ENCODE measurements at places on chromosomes 3 and 15.

GRCh38 chr15:92069308-92070250 lies 216.1 kb downstream of the SLCO3A1 start:
- DNase-seq, result peak; percentile 54

DNA sequence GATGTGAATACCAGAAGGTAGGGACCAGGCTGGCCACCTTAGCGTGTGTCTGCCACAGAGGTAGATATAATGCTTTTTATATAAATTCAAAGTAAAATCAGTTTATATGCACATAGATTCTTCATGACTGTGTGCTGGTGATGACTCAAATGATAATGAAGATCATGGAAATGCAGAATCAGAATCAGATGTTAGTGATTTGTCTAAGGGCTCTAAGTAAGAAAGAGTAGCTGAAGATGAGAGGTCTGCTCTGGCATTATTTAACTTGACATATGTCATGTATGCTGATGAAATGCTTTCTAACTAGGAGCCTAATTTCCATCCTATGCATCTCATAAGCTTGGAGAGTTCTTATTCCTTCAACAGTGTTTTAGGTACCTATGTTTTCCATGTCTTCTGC lies 50.3 kb upstream of the DPH6 start:
- no peak for DNase-seq

DNA sequence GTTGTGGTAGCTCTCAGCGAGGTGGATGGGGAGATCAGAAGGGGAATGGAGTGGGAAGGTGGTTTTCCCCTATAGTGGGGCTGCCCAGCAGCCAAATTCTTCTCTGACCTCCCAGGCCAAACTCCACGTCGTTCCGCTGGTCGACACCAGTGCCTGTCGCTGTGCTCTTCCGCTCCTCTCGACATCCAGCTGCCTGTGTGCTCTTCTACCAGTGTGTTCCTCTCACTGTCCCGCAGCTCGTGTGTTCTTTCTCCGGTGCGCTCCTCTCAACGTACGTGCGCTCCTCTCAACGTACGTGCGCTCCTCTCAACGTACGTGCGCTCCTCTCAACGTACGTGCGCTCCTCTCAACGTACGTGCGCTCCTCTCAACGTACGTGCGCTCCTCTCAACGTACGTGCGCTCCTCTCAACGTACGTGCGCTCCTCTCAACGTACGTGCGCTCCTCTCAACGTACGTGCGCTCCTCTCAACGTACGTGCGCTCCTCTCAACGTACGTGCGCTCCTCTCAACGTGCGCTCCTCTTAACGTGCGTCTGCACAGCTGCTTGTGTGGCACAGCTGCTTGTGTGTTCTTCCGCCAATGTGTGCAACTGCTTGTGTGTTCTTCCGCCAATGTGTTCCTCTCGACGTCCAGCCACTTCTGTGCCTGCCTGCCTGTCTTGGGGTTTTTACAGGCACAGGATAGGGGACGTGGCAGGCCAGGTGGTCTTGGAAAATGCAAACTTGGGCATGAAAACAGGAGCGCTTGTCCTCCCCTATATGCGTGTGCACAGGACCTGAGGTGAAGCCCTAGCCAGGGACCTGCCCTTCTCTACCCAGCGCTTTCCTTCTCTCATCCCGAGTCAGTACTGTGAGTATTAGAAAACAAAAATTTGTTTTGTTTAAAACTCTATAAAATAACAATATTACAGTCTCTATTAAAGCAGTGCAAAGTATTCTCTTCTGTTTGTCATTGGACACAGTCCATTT lies 991.1 kb downstream of the GBE1 start:
- DNase-seq, result no peak

DNA sequence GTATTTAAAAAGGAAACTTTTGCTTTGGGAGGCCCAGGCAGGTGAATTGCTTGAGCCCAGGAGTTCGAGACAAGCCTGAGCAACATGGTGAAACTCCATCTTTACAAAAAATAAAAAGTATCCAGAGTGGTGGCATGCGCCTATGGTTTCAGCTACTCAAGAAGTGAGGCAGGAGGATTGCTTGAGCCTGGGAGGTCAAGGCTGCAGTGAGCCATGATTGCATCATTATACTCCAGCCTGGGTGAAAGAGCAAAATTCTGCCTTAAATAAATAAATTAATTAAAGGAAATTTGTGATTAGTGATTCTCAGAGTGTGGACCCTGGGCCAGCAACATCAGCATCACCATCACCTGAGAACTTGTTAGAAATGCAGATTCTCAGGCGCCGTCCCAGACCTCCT lies 9.9 kb upstream of the COMMD4 start:
- no peak for DNase-seq

- DNase-seq, result no peak
Measured at GRCh38 chr3:48594417-48595049, 596 bp downstream of the COL7A1 start.

GRCh38 chr3:67981077-67981476 lies 326.7 kb upstream of the SUCLG2 start:
- DNase-seq, result no peak

- no peak for DNase-seq
Measured at GRCh38 chr3:72017311-72017710, 232.4 kb upstream of the PROK2 start.

DNA sequence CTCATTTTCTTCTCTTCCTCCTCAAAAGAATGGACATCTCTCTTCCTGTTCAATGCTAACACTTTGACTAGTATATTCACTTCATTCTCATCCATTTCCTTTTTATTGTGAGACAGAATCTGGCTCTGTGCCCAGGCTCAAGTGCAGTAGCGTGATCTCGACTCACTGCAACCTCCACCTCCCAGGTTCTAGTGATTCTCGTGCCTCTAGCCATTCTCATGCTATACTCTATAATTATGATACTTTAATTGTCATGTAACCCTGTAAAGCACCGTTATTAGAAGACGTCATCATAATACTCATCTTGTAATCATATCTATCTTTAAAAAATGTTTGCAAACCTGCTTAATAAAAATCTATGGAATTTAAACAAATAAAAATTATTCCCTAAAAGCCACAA lies 107.0 kb downstream of the SHOX2 start:
- no peak for DNase-seq

DNA sequence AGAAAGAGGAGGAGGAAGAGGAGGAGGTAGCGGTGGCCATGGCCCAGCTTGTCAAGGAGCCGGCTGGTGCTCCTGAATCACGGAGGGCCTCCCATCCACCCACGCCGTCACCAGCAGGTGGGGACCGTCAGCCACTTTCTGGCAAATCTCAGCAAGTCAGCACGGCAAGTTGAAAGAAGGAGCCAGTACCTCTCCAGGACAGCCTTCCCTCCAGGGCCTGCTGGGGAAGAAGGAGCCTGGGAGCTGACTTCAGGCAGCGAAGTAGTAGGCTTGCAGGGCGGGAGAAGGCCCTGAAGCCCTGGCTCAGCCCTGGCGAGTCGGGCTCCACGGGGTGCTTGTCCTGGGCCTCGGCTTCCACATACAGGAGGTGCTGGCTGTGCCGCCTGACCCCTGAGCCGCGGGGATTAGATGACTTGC lies 99.2 kb upstream of the TRPM1 start:
- no peak for DNase-seq

- DNase-seq, result no peak
Measured at GRCh38 chr3:89116476-89116875, 9.1 kb downstream of the EPHA3 start.

DNA sequence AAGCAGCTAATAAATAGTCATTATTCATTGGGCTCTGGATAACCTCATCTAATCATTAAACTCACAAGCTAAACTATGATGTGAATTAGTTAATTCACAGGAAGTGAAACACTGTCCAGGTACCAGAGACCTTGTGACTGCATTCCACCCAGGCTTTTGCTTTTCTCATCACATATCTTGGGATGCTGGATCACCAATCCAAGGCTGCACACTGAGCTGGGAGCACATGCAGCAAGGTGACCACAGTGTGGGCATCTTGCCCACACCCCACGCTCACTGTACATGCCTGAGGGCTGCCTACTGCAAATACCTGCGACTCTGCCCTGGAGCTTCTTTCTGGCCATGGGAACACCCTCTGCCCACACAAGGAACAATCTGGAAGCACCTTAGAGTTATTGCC lies 40.6 kb upstream of the TNFAIP8L3 start:
- no peak for DNase-seq

- DNase-seq, result no peak
Measured at GRCh38 chr3:70556056-70556455, 243.6 kb upstream of the MDFIC2 start.

- DNase-seq, result no peak
Measured at GRCh38 chr3:149356044-149356592, 21.3 kb downstream of the TM4SF1 start.

DNA sequence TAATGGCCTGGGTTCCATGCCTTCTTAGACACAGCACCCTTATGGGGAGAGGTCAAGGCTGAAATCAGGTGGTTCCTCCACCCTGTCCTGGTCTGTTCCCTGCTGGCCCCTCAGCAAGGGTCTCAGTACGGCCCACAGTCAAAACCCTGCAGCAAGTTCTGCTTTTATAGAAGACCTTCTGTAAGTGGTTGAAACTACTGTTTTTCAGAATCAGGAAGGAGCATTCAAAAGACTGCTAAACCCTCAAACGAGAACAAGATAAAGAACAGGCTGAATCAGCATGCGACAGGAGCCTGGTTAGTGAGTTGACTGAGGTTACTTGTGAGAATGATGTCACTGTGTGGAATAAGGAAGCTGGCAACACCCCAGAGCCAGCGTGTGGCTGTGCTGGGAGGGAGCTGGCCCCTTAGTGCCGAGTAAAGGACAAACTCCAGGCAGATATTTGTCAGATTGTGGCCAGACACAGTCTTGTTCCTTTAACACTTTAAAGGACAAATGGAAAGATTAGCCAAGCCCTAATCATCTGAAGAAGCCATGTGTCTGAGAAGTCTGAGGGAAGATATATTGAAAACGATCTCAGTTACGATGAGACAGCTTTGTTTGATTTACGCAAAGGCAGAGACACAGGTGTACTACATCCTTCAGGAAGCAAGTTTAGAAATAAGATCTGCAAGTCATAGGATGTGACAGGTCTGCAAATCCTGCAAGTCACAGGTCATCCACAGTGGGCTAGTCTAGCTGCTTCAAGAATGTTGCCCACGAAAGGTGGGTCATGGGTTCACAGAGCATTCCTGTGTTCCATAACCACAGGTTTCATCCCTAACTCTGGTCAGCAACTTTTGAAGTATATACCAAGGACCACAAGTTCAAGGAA lies 54.0 kb downstream of the B3GNT5 start:
- DNase-seq, result no peak

GRCh38 chr15:86865920-86866319 lies 786.2 kb downstream of the AGBL1 start:
- no peak for DNase-seq

- no peak for DNase-seq
Measured at GRCh38 chr3:157544501-157545130, 41.4 kb upstream of the VEPH1 start.

GRCh38 chr3:70064194-70064779 lies 64.8 kb downstream of the SAMMSON start:
- peak; percentile 23 for DNase-seq

DNA sequence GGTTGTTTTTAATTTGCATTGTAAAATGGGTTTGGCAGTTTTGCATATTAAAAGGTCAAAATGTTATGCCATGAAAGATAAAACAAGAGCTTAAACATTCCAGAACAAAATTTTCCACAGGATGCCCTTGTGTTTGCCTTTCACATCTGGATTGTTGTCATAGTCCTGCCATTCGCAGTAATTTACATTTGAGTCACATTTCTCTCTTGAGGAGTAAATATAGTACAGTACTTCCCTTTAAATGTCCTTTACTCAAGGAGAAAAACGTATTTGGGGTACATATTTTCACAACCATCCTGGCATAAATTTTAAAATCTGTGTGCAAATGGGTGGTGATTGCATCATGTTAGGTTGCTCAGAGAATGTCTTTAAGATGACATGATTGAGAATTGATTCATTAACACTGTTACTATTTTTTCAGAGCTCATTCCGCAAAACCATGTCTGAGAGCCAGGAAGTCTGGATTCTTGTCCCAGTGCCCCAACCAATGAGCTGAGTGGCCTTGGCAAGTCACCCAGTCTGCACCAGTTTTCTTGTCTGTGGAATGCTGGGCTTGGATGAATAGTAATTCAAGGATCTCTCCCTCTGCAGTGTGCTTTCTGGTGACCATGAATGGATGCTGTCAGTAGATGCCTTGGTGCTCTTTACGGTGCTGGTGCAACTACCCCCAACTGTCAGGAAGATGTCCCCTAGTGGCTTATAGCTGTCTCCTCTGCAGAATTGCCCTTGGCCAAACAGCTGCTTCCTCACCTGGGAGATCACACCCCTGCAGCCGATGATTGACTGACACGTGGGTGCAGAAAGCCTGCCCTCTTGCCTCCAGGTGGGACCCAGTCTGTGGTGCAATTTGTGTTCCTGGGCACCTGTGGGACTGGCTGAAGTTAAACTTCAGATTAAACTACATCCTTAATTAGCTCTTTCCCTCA lies 43.0 kb downstream of the ABHD5 start:
- no peak for DNase-seq

DNA sequence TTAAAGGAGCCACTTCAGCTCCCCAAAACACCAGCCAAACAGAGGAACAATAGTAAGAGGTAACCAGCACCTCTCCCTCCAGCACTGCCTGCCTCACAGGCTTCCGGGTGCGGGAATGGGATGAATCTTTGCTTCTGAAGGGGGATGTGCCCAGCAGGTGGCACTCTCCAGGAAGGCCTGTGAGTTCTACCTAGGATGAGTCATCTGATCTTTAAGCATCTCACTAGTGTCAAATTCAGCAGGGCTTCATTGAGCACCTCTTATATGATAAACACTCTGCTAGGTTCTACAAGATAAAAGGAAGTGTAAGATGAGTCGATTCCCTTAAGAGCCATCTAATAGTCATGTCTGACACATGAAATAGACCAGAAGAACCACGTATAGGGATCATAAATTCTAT lies 237.4 kb upstream of the UMPS start:
- no peak for DNase-seq

GRCh38 chr15:92677999-92678398 lies 22.4 kb upstream of the FAM174B start:
- no peak for DNase-seq

DNA sequence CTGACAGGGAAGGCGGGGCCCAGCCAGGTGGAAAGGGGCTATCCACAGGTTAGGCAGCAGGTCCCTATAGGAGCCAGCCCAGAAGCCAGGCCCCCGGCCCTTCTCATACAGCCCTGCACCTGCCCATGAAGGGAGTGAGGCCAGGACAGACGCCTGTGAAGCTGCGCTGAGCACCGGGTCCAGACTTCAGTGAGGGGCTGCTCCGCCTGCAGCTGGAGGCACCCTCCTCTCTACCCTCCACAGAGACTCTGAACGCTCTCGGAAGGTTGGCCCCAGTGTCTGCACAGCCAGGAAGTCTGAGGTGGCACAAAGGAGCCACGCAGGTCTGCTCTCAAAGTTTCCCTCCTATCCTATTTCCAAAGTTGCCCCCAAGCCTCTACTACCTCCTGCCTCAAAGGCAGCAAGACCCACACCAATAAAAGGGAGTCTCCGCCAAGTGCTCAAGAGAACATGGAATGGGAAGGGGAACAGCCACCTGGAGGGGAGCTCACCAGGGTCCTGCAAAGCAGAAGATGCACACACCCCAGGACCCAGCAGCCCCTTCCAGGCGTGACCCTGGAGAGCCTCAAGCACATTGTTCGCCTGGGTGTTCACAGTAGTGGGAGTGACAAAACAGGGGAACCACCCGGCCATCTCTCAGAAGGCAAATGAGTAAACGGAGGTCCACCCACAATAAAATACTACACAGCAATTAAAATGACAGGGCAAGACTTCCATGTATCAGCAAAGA lies 19.5 kb downstream of the XXYLT1 start:
- DNase-seq, result no peak

- DNase-seq, result peak; percentile 26
Measured at GRCh38 chr15:90221246-90221900, 12.4 kb downstream of the CIB1 start.
